ENCODE measurements at places on chromosomes 2 and 18.

DNA sequence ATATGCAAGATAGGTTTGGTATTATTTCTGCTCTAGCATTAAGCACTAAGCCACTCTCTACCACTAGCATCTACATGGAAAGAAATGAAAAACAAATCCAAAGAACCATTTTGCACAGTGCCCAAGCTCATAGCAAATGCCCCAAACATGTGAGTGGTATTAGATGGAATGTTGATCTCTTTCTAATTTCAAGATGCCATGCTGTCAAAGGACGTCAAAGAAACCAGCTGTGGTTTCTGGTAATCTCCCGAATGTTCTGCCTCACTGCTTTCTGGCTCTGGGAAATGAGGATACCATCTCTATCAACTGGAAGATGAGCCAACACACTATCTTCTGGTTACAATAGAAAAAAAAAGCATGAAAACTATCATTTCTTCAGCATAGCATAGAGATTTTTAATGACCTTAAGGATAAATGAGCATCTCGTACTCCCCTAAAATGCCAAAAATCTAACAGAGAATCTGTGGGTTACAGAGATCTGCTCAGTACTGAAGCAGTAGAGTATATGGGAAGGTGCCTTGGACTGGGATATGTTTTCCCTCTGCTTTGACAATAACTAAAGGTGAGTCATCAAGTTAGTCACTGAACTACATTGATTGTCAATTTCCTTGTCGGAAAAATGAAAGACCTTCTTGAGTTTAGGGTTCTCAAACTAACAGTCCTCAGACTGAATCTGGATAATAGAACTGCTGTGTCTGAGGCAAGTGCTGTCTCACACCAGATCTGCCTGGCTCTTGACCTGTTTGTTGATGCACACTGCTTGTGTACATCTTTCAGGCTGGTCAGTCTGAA lies 244.8 kb upstream of the NCKAP5 start:
- no peak for DNase-seq

DNA sequence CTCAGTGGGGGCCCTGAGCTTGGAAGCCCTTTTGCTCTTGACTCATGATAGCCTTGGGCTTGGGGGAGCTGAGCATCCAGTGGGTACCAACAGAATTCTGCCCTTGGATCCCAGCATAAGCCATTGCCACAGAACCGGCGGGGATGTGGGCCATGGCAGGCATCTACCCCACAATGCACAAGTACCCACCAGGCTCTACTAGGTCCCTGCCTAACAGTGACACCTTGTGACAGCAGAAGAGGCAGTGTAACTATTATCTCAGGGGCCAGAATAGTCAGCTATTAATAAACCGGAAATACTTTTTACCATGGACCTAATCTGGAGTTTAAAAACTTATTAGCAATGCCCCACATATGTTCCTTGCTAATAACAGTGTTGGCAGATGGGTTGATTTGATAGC lies 397.2 kb downstream of the TMEM182 start:
- no peak for DNase-seq

- no peak for DNase-seq
Observed at GRCh38 chr18:2893056-2893455, 46.2 kb downstream of the EMILIN2 start.

DNA sequence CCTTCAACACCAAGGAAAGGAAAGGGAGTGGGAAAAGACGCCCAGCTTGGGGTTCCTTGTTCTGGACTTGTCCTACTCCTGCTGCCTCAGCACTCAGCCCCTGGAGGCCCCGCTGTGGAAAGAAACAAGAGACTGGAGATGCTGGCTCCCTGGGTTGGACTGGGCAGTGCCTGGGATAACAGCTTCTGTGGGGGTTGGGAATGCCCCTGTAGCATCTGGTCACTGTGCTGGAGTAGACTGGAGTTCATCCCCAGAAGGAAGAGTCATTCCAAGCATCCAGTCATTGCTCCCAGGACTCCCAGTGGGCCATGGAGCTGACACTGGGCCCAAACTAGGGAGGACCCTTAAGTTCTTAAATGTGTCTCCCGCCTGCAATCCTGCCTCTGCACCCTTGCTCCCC lies 129.3 kb upstream of the HAAO start:
- no peak for DNase-seq

DNA sequence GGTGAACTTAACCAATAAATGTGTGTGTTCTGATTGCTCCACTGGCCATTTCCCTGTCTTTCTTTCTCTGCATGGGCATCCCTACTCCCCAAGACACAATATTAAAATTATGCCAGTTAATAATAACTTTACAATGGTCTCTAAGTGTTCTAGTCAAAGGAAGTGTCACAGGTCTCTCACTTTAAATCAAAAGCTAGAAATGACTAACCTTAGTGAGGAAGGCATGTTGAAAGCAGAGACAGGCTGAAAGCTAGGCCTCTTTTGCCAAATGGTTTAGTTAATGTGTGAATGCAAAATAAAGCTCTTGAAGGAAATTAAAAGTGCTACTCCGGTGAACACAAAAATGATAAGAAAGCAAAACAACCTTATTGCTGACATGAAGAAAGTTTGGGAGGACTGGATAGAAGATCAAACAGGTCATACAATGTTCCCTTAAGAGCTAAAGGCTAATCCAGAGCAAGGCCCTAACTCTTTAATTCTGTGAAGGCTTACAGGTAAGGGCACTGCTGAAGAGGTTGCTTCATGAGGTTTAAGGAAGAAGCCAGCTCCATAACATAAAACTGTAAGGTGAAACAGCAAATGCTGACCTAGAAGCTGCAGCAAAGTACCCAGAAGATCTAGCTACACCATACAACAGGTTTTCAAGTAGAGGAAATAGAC lies 44.0 kb upstream of the ARHGAP15 start:
- DNase-seq: no peak

GRCh38 chr2:42888321-42889245 lies 96.2 kb upstream of the HAAO start:
- DNase-seq: no peak
